ENCODE measurements at places on chromosomes 7 and 10.
A peak's percentile ranks its signal among the peaks of the same experiment; 100 is the strongest.

DNA sequence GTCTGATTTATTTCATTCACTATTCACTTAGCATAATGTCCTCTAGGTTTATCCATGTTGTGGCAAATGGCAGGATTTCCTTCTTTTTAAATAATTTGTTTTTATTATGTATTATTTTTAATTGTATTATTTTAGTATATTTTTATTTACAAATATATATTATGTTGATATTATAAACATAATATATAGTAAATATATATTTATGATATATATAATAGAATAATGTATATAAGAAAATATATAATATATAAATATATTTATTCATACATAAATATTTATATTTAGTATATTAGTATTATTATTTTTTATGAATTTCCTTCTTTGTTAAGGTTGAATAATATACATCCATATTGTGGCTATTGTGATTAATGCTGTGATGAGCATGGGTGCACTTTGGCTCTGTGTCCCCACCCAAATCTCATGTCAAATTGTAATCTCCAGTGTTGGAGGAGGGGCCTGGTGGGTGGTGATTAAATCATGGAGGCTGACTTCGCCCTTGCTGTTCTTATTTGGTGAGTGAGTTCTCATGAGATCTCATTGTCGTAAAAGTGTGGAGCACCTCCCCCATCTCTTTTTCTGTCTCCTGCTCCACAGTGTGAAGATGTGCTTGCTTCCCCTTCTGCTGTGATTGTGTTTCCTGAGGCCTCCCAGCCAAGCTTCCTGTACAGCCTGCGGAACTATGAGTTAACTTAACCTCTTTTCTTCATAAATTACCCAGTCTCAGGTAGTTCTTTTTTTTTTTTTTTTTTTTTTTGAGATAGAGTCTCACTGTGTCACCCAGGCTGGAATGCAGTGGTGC lies 52.3 kb upstream of the CYP2C18 start:
- no peak for DNase-seq

DNA sequence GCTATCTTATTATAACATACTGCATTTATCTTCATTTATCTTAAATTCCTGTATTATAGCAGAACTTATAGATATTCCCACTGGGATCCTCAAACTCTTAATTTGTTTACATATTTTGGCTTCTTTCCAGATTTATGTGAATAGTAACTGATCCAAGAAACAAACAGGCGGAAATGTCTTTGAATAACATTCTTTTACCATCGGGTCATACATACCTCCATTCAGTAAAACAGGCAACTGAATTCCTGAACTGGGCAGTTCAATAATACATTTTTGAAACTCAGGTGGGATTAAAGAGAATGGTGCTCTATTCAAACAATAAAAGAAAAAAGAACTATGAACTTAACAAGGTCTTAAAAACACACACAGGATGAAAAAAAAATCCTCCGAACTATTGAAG lies 337.4 kb downstream of the CRPPA start:
- DNase-seq, result peak; percentile 24

DNA sequence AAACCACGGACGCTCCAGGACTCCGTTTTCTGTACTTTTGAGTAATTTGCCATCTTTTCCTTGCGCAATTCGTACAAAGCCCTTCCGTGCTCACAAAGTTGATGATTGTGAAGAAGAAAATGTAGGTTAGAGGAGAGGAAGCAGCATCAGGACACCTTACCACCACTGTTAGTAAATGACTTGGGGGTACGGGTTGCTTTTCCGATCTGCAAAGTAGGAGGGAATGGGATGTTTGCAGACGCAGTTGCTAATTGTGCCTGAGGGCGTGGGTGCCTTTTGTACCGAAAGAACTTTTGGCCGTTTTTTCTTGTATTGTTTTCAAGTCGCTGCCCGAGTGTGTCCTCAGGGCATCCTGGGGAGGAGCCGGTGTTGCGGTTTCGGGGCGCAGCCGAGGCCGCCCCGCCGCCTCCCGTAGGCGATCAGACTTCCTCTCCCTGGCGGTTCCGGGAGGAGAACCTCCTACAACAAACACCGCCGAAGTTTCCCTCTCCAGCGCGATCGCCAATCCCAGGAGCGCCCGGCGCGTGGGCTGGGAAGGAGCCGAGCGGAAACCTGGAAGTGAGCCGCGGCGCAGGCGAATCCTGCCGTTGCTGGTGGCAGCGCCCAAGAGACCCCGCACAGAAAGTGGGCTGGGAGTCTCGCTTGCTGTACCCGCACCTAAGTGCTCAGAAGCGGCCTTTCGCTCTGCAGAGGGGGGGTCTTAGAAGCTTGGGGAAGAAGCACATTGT lies 1.0 kb downstream of the PRR15 start:
- peak; percentile 63 for DNase-seq

DNA sequence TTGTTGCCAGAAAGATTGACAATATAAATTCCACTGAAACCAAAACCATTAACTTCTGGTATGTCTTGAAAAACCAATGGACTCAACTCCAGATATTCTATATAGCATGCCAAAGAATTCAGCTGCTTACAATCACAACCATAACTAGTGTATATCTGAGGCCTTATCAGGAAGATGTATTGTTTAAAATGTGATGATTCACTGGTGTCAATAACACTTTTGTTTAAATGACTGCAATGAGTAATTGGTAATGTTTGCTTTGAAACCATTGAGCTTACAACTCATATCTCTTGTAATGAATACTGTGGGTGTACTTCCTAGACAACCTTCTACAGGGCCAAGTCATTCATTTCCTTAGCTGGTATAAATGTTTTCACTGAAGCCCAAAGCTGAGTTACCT lies 727.9 kb upstream of the KCND2 start:
- DNase-seq, result peak; percentile 22

DNA sequence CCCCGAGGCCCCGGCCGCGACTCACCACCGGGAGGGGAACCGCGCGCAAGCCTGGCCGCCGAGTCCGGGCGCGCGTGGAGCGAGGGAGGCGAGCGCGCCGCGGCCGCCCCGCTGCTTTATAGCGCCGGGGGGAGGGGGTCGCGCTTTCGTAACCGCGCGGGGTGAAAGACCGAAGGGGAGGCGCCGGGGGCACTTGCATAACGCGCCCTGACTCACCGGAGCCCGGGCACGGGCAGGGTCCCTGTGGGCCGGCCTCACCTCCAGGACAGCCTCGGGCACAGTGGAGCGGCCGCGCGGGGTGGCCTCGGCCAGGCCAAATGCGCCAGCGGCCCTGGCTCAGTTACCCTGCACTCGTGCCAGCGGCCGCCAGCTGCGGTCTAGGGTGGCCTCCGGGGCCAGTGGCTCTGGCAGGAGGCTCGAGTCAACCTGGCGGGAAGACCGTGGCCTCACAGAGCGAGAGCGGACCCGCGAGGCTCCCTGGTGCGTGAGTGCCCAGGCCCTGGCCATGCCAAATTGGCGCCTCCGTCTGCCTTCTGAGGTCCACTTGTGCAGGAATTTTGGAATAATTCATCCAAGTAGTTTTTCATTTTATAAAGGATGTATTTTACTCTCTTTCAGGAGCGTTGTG lies at the start of gene RBP4:
TSS of gene RBP4 (minus strand) at position 90 of the 628 bp plus-strand sequence. CDS start 207 bp downstream, outside the sequence.
- peak; percentile 5 for DNase-seq

- DNase-seq, result no peak
These were observed 11.5 kb upstream of the NPFFR1 start for GRCh38 chr10:70295321-70295720.

- DNase-seq, result no peak
These were observed 29.9 kb upstream of the RAPGEF5 start for GRCh38 chr7:22386865-22387264.

GRCh38 chr7:141590666-141591065 lies 39.5 kb downstream of the AGK start:
- no peak for DNase-seq

GRCh38 chr7:24784277-24784676 lies 27.0 kb upstream of the GSDME start:
- DNase-seq, result no peak

DNA sequence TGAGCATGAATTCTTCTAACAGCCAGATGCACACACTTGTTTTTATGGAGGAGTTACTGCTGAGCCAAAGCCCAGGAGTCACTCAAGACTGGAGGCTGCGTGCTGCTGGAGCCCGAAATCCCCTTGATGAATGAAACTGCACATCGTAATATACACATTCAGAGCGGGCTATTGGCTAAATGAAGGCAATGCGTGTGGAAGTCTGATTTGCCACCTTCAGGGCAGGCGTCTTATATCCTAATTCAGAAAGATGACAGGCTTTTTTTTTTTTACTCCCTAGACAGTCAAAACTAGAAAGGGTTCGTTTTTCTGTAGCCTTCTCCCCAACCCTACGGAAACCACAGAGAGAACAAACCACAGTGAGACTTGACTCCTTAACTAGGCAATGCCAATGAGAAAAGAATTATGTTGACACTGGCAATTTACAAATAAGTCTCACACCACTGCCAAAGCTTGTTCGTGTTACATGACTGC lies 227.2 kb upstream of the KLF14 start:
- peak; percentile 70 for DNase-seq

GRCh38 chr7:43456200-43456599 lies 126.7 kb upstream of the STK17A start:
- DNase-seq, result no peak

- no peak for DNase-seq
These were observed 39.5 kb upstream of the RTKN2 start for GRCh38 chr10:62308101-62308500.

DNA sequence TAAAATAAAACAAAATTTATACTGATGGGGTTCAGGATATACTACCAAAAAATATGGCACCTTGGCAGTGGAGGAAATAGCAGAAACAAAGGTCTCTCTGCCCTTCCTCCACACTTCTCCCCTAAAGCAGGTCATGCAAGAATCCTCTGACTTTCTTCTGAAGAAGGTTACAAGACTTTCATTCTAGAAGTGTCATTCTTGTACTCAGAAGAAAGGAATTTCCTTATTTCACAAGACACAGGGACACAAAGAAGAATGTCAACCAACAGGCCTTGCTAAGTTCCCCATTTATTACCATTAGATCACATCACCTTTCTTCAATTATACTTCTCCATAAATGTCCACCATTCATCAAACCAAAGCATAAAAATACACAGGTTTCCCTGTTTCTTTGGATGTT lies 470.2 kb downstream of the PAXIP1 start:
- DNase-seq, result no peak

DNA sequence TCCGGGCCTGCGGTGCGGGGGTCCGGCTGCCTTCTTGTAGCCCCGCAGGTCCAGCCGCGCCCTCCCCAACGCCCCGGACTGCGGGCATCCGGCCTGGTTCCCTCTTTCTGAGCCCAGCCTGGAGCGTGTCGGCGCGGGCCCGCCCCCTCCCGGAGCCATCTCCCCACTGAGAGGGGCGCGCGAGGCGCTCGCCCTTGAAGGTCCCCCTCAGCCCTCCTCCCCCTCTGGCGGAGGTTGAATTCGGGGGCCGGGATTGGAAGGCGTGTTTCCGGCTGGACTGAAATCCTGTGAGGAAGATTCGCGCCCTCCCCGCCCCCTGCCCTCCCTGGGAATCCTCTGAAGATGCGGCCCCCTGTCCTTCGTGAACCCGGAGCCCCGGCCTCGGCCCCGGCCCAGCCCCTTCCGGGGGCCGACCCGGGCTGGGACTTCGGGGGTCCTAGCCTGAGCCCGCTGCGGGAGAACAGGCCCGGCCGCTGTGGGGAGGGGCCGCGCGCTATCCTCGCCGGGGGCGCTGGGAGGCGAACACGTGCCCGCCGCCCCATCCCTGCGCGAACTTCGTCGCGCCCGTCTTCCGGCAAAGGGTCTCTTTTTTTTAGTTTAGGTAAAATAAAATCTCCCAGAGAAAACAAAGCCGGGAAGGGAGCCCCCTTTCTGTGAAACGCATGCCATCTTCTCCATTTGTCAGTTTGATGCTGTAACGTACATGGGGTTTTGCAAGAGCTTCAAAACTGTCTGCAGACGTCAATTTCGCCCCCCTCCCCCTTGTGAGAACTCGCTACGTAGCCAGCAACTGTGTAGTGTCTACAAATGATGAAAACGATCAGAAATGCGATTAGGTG lies 636 bp downstream of the PDCD4 start:
- peak; percentile 92 for DNase-seq

GRCh38 chr7:32881074-32881982 lies 10.2 kb downstream of the KBTBD2 start:
- peak; percentile 20 for DNase-seq

DNA sequence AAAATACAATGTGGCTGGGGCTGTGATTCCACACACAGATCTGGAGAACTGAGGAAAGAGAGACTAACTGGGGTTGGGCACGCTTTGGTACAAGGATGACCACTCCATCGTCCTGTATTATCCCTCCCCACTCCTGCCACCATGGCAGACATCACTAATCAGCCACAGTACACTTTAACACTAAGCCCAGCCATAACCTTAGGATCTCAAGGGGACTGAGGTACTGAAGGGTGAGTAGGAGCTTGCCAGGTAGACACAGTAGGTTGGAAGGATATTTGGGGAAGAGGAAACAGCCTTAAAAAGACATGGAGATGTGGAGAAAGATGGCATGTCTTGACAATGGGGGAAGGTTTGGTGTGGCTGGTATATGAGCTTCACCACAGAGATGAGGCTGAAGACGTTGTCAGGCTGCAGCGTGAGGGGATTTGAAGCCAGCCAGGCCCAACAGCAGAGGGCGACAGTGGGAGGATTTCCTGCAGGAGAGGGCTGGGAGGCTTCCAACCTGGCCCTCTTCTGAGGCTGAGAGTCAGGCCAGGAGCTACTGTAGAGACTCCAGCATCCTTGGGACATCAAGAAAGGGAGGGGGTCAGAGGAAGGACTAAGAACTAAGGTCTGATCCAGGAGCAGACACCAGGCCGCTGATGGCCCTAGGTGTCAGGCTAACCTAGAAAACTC lies 58.6 kb upstream of the COL13A1 start:
- DNase-seq, result peak; percentile 26

DNA sequence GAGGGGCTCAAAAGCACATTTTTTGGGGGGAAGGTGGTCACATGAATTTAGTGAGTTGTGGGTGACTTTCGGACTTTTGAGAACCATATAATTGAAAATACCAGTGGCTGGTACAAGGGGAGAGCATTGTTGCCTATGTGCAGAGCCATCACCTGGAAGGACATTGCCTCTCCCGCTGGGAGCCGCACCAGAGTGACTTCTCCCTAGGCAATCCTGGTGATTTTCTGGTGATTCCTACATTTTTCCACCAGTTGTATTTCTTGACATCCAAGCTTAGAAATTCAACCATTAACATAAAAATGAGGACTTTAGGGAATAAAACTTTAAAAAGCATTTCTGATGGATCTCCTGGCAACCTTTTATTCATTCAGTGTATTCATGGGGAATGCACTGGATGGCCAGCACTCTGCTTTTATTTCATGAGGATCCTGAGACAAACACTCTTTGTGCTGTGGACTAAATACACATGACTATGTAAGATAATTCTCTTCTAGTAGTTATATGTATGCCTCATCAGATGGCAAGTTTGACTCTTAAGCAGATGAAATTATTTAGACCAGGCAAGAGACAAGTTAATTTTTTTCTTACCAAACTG lies 41.8 kb upstream of the MKI67 start:
- DNase-seq, result no peak

Measured in amniotic epithelial cell (primary cell).